Foreskin fibroblast (primary cell): ENCODE measurements at places on chromosomes 1 and 21.
A peak's percentile ranks its signal among the peaks of the same experiment; 100 is the strongest.

GRCh38 chr1:56535939-56536338 lies 43.4 kb downstream of the PLPP3 start:
- no peak for DNase-seq

- DNase-seq: no peak
Measured at GRCh38 chr1:222716393-222716792, 4.0 kb downstream of the BROX start.

- peak; percentile 13 for DNase-seq
Measured at GRCh38 chr1:24443241-24443656, 27.6 kb downstream of the NIPAL3 start.

- DNase-seq: no peak
Measured at GRCh38 chr1:89629146-89629545, 3.8 kb upstream of the LRRC8C start.

GRCh38 chr1:38818175-38818976 lies 41.2 kb downstream of the RRAGC start:
- DNase-seq: peak; percentile 30

DNA sequence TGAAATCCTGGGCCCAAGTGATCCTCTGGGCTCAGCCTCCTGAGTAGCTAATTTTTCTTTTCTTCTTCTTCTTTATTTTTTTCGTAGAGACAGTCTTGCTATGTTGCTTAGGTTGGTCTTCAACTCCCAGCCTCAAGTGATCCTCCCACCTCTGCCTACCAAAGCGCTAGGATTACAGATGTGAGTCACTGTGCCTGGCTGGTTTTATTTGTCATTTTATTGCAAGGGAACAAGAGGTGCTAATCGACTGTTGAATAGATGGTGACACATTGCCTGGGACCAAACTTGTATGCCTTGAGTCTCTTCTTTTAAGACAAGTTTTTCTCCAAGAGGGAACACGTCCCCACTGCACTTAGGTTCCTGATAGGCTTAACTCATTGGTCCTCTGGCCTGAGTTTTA lies 20.0 kb upstream of the KLHDC8A start:
- no peak for DNase-seq

DNA sequence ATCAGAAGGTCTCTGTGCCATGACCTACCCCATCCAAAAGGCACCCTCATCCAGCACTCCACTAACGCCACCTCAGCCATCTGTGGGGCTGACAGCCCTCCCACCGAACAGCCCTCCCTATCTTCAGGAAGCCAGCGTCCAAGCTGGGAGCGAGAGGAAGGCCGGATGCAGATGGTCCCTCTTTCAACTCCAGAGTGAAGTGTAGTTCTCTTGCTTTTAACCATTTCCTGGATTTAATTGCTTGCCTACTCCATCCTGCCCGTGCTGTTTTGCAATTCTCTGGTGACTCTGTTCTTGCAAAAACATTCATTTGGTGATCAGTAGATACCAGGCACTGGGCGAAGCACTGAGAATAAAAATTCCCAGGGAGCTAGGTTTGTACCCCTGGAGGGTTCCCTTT lies 8.2 kb upstream of the DYRK1A start:
- DNase-seq: peak; percentile 58

- no peak for DNase-seq
Measured at GRCh38 chr1:113950908-113951307, 21.8 kb downstream of the HIPK1 start.

DNA sequence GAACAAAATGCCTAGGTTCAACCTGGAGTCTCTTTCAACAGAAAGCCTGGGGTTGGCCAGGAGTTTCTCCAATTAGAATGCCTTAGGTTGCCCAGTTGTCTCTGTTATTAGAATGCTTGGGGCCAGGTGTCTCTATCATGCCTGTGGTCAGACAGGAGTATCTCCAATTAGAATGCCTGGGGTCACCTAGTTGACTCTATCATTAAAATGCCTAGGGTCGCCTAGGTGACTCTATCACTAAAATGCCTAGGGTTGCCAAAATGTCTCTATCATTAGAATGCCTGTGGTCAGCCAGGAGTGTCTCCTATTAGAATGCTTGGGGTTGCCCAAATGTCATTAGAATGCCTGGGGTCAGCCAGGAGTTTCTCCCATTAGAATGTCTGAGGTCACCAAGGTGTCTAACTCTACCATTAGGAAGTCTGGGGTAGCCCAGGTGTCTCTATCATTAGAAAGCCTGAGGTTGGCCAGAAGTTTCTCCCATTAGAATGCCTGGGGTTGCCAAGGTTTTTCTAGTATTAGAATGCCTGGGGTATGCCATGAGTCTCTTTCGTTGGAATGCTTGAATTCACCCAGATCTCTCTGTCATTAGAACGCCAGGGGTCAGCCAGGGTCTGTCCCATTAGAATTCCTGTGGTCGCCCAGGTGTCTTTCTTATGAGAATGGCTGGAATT lies 57.9 kb downstream of the RNF187 start:
- DNase-seq: no peak

DNA sequence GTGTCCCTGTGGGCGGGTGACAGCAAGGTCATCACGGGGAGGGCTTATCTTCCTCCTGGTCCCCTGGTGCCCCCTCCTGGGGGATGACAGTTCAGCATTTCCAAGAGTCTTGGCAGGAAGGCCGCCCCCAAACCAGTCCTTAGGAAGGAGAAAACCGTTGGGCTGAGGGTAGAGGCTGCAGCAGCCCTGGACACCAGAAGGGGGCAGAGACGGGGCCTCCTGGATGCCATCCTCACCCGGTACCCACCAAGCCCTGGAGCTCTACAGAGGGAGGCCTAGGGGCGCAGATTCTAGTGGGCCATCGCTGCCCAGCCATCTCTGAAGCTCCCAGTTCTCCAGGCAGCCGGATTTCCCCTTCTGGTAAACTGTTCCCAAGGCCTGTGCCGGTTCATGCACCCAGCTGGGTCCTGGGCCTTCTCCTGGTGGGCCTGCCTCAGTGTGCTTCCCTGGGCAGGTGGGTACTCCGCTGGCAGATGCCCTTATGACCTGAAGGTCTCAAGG lies 14.8 kb upstream of the ZNF669 start:
- peak; percentile 36 for DNase-seq
